GM03348 (cell line): ENCODE measurements at places on chromosomes 5 and 9.

DNA sequence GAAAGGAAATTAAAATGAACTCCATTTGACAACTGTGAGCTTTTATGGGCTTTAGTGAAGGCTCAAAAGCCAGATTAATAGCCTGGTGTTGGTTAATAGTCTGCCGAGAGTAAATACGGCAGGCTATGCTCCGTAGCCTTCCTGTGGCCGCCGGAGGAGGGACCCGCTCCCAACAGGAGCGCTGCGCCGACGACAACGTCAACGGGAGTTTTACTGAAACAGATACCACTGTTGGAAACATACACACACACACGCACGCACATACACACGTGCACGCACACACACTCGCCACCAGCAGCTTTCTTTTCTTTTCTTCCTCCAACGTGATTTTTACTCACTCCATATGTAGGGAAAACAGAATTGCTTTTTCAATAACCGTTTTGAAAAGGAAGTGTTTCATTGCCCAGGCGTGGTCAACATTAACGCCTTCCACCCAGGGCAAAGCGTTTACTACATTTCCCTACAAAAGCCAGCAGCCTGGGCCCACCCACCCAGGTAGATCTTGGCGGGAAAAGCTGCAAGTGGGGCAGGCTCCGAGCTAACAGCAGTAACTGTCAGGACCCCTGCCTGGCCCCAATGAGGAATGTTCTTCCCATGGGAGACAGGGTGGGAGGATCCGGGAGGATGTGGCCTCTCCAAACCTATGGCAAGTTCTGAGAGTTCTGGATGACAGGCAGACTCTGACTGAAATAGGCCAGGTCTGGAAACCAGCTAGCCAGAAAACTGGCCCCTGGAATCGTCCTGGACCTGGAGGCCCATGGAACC is 72.3 kb downstream of the PAX5 start:
- no peak for DNase-seq

DNA sequence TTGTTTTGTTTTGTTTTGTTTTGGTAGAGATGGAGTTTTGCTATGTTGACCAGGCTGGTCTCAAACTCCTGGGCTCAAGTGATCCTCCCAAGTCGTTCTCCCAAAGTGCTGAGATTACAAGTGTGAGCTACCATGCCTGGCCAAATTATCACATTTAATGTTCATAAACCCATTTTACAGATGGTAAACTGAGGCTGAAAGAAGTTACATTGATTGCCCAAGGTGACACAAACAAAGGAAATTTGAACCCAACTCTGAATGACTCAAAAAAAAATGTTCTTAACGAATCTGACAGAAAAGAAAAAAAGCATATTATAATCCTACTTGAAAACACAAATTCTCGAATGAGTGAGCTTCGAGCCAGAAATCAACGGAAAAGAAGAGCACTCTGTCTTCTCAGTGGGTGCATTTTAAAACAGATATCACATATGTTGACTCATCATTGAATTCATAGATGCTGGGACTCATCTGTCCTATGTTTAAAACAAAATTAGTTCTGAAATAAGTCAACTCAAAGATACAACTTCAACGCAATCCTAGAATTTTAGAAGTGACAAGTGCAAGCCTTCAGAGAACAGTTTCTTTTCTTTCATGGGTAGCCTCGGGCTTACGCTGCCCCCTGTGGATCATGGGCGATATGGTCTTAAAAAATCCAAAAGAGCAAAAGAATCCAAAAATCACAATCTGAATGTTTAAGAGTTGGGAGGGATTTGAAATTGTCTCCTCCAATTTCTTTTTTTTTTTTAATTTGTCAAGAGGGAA is 28.4 kb downstream of the TIMD4 start:
- DNase-seq, result peak; percentile 36

- DNase-seq, result no peak
Measured at GRCh38 chr9:27664121-27664779, 91.0 kb upstream of the C9orf72 start.

DNA sequence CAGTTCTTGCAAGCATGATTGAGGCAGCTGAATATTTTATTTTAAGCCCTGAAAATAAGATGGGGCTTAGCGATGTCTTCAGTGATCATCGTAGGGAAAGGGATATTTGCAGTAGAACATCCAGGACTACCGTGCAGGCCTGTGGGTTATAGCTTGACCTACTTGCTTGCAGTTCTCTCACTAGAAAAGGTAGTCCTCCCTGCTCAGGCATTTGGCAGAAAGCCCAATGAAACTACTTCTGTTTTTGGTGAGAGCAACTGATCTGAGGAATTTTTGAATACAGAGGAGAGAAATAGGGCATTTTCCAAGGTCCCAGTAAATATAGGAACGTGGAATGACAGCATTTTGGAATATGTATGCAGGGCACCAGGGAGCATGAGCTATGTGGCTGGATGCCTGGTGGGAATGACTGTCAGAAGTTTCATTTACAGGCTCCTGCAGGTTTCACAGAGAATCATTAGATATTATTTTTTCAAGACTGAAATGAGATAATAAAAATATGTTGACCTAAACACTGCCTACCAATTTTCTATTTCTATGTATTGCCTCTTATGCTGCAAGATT is 417.9 kb upstream of the ACTBL2 start:
- no peak for DNase-seq

DNA sequence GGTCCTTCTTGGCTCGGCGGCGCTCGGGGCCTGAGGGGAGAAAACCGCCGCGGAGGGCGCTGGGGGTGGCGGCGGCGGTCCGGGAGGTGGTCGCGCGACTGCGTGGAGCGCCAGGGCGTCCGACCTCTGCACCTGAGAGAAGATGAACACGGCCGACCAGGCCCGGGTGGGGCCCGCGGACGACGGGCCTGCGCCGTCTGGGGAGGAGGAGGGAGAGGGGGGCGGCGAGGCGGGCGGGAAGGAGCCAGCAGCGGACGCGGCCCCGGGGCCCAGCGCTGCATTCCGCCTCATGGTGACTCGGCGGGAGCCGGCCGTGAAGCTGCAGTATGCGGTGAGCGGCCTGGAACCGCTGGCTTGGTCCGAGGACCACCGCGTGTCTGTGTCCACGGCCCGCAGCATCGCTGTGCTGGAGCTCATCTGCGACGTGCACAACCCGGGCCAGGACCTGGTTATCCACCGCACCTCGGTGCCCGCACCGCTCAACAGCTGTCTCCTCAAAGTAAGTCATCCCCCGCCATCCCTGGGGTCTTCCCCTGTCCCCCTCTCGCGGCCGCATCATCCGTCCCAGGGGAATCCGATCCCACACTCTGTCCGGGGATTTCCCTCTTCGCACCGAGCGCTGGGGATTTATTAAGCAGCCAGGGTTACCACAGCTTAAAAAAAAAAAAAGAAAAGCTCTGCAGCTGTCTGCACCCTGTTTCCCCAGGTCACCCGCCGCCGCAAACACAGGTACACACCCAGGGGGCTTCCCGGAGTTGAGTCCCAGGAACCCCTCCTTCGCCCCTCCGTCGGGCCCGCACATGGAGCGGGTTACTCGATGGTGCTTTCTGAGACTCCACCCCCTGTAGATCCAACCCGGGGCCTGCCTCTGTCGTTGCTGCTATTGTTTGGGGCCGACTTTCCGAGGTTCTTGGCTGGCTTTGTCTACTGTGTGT is at the start of gene GTF3C4:
TSS of gene GTF3C4 (plus strand) at position 8 of the 935 bp plus-strand sequence. CDS start at position 143, 135 bp downstream.
- DNase-seq, result peak; percentile 50

DNA sequence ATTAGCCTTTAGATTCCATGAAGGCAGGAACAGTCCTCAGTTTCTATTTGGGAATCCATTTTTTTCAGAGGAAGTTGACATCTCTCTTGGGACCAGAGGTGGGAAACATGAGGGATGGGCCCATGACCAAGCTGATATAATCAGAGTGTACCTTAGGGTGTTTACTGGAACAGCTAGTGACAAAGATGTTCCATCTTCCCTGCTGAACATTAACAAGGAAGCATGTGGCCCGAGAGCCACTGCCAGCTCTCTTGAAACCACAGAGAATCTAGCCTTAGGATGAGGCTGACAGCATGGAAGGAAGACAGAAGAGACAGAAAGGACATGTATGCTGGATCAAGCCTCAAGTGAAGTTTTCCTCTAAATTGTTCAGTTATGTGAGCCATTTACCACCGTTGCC is 16.0 kb downstream of the AQP3 start:
- DNase-seq, result no peak

DNA sequence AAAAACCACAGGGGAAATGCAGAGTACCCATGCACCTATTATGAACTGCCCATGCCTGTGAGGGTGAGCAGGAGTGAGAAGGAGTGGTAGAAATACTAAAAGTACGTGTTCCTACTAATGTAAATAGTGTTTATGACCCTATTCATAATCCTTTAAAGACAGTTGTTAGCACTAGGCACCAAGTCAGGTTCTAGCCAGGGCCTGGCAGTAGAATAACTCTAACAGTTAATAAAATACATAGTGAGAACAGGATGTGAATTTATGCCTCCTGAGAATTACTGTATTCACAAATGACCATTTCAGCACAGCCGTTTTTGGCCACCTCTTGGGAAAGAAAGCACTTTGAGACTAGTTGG is 103.2 kb upstream of the TARS1 start:
- no peak for DNase-seq

DNA sequence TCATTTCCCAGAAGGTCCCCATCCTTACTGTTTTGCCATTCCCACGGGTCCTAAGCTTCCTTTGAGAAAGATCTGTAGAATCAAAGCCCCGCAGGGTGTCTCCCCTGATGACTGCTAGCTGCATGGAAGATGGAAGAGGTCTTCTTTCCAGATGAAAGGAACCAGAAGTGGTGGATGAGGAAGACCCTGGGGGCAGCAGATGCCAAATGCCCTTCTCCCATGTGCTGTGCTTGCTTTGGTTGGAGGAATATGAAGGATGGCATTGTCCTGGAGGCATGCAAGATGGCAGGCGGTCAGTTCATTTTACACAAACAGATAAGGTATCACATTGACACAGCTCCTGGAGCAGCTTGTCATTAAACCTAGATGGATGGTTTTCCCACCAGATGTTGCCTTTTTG is 25.8 kb upstream of the CER1 start:
- no peak for DNase-seq

- DNase-seq, result no peak
Measured at GRCh38 chr9:98550206-98550820, 158.4 kb downstream of the GABBR2 start.

DNA sequence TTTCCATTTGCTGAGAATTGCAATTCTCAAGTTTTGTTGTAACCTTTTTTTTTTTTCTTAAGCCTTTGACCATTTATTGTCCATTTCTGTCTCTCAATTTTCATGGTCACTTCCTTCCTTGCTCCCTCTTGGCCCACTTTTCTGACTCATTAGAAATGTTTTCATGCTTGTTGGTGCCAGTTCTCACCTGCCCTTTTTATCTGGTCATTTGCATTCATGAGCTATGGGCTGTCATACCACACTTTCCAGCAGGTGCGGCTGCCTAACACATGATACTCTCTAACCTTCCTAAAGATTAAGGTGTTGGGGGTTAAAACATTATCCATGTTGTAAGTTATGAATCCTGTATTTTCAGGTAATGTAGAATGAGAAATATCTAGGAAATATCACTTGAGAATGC is 150.5 kb upstream of the TLX3 start:
- DNase-seq, result no peak

- no peak for DNase-seq
Measured at GRCh38 chr5:148390914-148391313, 7.2 kb downstream of the FBXO38 start.

DNA sequence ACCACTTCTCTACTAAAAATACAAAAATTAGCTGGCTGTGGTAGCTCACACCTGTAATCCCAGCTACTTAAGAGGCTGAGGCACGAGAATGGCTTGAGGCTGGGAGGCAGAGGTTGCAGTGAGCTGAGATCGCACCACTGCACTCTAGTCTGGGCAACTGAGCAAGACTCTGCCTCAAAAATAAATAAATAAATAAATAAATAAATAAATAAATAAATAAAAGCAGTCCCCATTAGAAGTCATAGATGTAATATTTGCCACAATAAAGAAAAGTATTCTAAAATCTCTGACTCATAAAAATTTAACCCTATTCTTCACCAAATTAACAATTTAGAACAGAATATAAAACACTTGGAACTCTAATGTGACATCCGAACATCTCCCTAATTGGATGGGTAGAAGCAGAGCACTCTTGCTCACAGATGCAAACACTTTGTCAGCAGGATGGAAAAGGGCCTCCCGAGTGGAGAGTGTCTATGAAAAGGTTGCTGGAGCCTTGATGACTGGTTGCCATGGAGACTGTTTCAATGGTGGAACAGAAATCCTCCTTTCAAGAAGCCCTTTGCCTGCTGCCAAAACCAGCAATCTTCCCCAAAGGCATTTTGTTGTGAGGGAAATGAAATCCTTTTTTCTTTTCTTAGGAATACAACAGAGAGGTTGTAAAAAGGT is 38.9 kb upstream of the TRAF1 start:
- no peak for DNase-seq

DNA sequence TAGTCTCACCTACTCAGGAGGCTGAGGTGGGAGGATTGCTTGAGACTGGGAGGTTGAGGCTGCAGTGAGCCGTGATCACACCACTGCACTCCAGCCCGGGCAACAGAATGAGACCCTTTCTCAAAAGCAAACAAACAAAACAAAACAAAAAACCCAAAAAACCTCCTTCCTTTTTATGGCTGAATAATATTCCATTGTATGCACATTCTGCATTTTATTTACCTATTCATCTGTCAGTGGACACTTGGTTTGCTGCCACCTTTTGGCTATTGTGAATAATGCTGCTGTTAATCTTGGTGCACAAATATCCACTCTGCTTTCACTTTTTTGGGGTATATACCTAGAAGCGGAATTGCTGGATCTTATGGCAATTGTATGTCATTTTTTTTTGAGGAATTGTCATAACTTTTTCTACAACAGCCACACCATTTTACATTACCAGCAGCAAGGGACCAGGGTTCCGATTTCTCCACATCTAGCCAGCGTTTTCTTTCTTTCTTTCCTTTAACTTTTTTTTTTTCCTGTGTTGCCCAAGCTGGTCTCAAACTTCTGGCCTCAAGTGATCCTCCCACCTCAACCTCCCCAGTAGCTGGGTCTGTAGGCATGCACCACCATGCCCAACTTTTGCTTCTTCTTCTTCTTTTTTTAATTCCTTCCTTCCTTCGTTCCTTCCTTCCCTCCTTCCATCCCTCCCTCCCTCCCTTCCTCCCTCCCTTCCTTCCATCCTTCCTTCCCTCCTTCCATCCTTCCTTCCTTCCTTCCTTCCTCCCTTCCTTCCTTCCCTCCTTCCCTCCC is 30.6 kb downstream of the NKX2-5 start:
- peak; percentile 29 for DNase-seq

- DNase-seq, result no peak
Measured at GRCh38 chr5:79418276-79418675, 95.7 kb downstream of the HOMER1 start.

- peak; percentile 30 for DNase-seq
Measured at GRCh38 chr5:66849803-66850202, 253.6 kb downstream of the MAST4 start.

GRCh38 chr9:113516840-113517577 is 53.5 kb downstream of the RGS3 start:
- DNase-seq, result no peak

- no peak for DNase-seq
Measured at GRCh38 chr5:79938468-79938867, 52.6 kb downstream of the MTX3 start.

- DNase-seq, result no peak
Measured at GRCh38 chr9:127667127-127667844, 39.5 kb upstream of the CFAP157 start.

- peak; percentile 63 for DNase-seq
Measured at GRCh38 chr5:169861934-169862333, 118.4 kb downstream of the INSYN2B start.
